Left ventricle myocardium superior (tissue), 1 donor: ENCODE measurements at places on chromosomes 6 and 20. TPM values are rescaled to one million over a fixed set of nuclear protein-coding genes. Genes with fewer than 3 reads are reported as not detected.

The KCNG1 gene
- total RNA-seq, result 0.37 TPM

The RGS19 gene
- 5.4 TPM for total RNA-seq

The RIMS4 gene
- total RNA-seq, result 0.12 TPM

The KCNK15 gene
- total RNA-seq, result 0.25 TPM

The EFCAB8 gene
- not detected for total RNA-seq

The ZNF512B gene
- 14.0 TPM for total RNA-seq

The TFAP2D gene
- total RNA-seq, result not detected

DNA sequence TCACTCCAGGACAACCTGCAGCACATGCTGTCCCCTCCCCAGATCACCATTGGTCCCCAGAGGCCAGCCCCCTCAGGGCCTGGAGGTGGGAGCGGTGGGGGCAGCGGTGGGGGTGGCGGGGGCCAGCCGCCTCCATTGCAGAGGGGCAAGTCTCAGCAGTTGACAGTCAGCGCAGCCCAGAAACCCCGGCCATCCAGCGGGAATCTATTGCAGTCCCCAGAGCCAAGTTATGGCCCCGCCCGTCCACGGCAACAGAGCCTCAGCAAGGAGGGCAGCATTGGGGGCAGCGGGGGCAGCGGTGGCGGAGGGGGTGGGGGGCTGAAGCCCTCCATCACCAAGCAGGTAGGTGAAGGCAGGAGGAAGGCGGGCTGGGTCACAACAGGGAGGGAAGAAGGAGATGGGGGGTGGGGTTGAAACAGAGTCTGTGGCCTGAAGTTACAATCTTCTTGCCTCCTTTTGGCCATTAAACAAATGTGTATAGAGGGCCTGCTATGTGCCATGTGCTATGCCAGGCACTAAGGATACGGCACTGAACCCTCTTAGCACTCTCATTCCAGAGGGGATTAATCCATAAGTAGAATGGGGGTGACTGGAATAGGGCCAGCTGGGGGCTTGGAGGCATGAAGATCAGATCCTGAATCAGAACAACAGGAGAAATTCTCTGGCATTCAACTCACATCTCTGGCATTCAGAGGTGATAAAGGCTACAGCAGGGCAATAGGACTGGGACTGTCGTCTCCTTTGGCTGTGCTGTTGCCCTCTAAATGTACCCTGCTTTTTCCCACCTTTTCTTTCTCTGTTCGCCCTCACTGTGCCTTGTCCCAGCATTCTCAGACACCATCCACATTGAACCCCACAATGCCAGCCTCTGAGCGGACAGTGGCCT is 10.5 kb upstream of the ZBTB9 start:
- no peak for DNase-seq

- DNase-seq, result peak; percentile 85
These were observed 28.5 kb downstream of the SMOC2 start for GRCh38 chr6:168469521-168469920.

GRCh38 chr20:62349556-62350097 is 17.5 kb downstream of the LAMA5 start:
- no peak for DNase-seq

GRCh38 chr20:57712851-57713504 is 3.2 kb upstream of the PMEPA1 start:
- DNase-seq, result no peak

GRCh38 chr6:36605560-36606391 is 11.6 kb downstream of the SRSF3 start:
- no peak for DNase-seq

DNA sequence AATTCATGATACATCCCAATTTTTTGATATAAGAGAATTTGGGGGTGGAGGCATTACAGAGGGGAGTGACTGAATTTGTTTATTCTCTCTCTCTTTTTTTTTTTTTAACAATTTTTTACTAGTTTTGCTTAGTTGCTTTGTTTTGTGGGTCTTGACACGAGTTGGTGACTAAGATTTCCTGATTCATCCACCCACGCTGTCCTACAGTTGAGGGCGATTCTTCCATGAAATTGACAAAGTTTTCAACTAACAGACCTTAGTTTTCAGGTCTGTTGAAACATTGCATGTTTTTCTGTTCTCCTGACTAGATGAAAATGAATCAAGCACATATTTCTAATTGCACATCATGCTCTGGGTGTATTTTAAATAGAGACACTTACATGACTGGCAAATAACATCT is 613.8 kb downstream of the TFAP2B start:
- no peak for DNase-seq

DNA sequence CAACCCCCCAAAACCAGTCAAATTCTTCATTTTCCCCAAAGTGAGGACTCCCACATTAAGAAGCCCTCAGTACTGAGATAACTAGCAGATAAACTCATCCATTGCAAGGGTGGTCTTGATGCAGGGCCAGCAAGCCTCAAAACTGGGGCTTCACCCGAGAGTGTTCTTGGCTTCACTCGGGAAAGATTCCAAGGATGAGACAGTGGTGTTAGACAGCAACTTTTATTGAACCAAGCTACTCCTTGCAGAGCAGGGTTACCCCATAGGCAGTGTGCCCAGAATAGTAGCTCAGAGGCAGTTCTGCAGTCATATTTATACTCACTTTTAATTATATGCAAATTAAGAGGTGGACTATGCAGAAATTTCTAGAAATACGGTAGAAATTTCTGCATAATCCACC is 15.8 kb upstream of the HLA-DQA1 start:
- DNase-seq, result no peak

GRCh38 chr6:120632975-120633374 is 701.3 kb downstream of the TBC1D32 start:
- DNase-seq, result no peak

GRCh38 chr6:167652701-167653095 is 174.0 kb upstream of the AFDN start:
- DNase-seq, result no peak

GRCh38 chr6:96304997-96305396 is 216.6 kb upstream of the UFL1 start:
- no peak for DNase-seq

DNA sequence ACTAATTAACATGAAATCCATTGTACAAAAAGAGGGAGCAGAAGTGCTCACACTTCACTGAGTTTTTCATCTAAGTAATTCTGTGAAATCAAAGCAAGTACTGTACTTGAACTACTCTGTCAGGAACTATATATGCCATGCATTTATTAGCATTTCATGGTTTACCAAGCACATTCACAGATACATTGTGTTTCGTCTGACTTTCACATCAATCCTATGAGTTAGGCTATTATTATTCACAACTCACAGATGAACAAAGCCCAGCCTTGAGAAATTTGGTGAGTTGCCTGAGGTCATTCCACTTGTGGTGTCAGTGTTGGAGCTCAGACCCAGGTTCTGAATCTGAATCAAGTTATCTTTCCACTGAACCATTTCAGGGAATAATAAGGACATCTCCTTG is 33.7 kb upstream of the TENT5A start:
- DNase-seq, result no peak

DNA sequence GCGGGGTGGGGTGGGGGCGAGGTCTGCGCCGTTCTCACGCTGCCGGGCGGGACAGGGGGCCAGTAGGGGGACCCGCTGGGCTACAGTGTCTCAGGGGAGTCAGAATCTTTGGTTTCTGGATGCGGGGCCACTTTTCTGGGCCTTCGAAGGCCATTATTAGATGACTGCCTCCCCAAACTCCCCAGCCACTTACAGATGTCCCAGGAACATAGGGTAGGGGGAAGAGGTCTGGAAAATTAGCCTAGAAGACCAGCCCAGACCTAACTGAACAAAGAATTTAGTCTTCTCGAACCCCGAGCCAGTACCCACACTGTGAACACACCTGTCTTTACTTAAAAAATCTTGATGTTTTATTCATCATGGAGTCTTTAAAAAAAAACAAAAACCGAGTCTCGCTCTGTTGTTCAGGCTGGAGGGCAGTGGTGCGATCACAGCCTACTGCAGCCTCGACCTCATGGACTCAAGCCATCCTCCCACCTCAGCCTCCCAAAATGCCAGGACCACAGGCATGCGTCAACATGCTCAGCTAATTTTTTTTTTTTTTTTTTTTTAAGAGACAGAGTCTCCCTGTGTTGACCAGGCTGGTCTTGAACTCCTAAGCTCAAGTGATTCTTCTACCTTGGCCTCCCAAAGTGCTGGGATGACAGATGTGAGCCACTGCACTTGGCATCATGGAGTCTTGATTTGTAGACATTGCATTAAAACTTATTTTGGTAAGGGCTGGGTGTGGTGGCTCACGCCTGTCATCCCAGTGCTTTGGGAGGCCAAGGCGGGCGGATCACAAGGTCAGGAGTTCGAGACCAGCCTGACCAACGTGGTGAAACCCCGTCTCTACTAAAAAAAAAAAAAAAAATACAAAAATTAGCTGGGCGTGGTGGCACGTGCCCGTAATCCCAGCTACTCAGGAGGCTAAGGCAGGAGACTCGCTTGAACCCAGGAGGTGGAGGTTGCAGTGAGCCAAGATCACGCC is 3.3 kb upstream of the SLC29A1 start:
- no peak for DNase-seq
